ENCODE measurements at places on chromosomes 1 and 21.

DNA sequence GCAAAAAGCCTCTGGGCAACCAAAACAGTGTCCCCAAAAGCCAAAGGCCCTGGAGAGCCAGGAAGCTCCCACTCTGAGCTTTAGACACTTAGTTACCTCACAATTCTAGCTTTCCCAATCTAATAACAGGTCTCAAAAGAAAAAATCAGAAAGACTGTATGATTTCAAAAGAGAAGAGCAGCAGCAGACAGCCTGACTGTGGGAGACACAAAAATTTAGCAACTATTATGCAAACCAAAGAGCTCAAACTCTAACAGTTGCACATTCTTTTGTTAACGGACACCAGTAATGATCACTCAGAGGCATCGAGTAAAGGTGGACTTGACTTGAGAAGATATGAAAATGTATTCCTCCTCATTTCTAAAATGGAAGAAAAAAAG is 160.1 kb downstream of the SLC45A1 start:
- H3K4me3 ChIP-seq: no peak overlapping the region
- H3K27ac ChIP-seq: no peak overlapping the region
- H3K36me3 ChIP-seq: no peaks in the 10 kb centered on the region
- H3K4me1 ChIP-seq: no peaks in the 10 kb centered on the region

DNA sequence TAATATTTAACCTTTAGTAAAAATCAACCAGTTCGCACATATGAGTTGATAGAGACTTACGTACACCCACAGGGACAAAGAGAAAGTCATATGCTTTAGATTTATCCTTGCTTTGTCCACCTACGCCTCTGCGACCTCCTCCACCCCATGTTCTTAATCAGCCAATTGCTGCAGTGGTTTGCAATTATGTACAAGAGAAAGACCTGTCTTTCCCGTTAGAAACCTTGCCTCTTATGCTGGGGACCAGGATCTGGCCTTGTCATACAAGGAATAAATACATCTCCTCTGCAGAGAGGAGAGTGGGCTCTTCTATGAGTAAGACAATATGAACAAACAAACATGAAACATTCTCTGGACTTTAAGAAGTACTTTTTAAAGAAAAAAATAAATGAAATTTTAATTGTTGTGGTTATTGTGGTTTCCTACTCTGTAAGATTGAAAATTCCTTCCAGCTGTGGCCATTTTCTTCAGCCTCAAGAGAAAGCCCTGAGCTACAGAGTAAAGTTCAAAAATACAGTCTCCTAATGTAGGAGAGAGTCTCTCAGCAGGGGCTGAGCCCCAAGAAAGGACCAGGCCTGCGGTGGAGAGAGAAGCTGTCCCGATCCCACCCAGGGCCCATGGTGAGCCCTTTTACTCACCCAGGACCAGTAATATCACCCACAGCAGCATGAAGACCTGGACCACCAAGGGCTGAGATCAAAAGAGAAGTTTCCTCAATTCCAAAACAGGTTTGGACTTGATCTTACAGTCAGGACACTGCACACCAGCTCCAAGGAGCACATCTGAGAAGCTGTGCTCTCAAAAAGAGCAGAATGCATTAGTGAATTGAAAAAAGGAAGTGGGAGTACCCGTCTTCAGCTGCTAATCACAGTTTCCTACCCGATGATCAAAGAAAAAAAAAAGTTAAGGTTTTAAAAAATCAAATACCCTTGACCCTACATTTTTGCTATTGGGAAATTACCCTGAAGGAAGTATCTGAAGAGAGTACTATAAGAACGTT is at the start of gene FCRL5:
Gene FCRL5, minus strand, starts transcription at position 822 of the 1,000 bp plus-strand sequence. Its CDS starts 153 bp downstream, at position 669.
- no peak within 1 kb of the TSS for H3K4me3 ChIP-seq
- H3K4me1 ChIP-seq: no peaks in the 10 kb centered on the region
- H3K27me3 ChIP-seq: no peaks in the 10 kb centered on the region
- H3K36me3 ChIP-seq: no peaks in the 10 kb centered on the region

DNA sequence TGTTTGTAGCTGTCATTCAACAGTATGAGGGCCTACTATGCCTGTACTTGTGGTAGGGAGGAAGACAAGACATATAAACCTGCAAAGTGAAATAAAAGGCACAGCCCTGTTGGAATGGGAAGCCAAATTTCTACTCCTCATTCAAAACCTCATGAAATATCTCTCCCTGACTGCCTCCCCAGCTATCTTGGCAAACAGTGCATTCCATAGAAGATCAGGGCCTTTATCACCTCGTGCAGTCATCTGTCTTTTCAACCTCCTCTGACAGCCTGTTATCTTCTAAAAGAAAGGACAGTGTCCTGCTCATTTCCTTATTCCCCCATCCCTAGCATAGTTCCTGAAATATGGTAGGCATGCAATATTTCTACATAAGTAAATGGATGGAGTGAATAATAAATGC is 71.0 kb downstream of the SH3GLB1 start:
- H3K27me3 ChIP-seq: no peaks in the 10 kb centered on the region
- no peak for DNase-seq
- H3K27ac ChIP-seq: no peak overlapping the region
- H3K36me3 ChIP-seq: no peaks in the 10 kb centered on the region

DNA sequence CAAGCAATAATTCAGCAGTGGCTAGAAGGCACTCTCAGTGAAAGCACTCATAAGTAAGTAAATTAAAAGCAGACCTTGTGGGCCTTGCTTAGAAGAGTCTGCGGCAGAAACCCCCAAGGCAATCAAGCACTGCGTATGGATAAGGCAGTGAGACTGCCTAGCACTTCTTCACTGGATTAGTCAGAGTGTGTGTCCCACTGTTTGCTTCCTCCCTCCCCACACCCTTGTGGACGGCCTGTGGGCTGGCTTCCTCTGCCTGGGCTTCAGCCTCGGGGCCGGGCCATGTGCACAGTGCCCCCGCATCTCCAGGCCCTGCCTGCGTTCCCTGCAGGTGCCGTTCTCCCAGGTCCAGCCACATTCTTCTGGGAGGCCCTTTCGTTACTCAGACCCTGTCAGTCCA is 23.8 kb downstream of the AGT start:
- H3K4me1 ChIP-seq: no peaks in the 10 kb centered on the region
- DNase-seq: no peak
- H3K27ac ChIP-seq: no peak overlapping the region
- H3K27me3 ChIP-seq: no peaks in the 10 kb centered on the region
- peaks cover 9% of the 10 kb centered on the region for H3K36me3 ChIP-seq

GRCh38 chr1:6245869-6246496 is 2.0 kb downstream of the HES3 start:
- peaks cover 10% of the 10 kb centered on the region for H3K4me1 ChIP-seq
- no peak overlapping the region for H3K4me3 ChIP-seq

DNA sequence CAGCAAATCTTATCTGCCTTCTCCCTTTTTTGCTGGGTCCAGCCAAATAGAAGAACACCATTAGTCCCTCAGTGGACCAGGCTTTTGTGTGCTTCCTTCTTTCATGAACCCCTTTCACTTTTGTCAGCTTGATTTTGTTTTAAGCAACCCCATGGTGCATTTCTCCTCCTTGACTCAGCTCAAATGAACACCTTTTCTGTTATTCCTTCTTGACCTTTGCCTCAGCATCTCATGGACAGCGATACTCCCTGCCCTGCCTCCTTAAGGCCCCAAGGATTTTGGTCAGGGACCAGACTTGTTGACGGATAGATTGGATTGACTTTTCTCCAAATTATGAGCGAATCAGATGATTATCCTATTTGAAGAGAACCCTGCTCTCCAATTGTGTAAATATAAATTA is 356.6 kb upstream of the USP24 start:
- H3K27ac ChIP-seq: no peak overlapping the region
- no peak overlapping the region for H3K4me3 ChIP-seq
- no peaks in the 10 kb centered on the region for H3K27me3 ChIP-seq
- no peaks in the 10 kb centered on the region for H3K4me1 ChIP-seq

- no peaks in the 10 kb centered on the region for H3K36me3 ChIP-seq
- no peaks in the 10 kb centered on the region for H3K27me3 ChIP-seq
- no peak for DNase-seq
- peak overlapping the region; percentile 12 for H3K4me3 ChIP-seq
- no peak overlapping the region for H3K27ac ChIP-seq
Measured at GRCh38 chr1:171805395-171806115, 24.1 kb downstream of the METTL13 start.

GRCh38 chr1:39488012-39488545 is 3.4 kb upstream of the BMP8A start:
- H3K4me3 ChIP-seq: no peak overlapping the region
- no peaks in the 10 kb centered on the region for H3K27me3 ChIP-seq

DNA sequence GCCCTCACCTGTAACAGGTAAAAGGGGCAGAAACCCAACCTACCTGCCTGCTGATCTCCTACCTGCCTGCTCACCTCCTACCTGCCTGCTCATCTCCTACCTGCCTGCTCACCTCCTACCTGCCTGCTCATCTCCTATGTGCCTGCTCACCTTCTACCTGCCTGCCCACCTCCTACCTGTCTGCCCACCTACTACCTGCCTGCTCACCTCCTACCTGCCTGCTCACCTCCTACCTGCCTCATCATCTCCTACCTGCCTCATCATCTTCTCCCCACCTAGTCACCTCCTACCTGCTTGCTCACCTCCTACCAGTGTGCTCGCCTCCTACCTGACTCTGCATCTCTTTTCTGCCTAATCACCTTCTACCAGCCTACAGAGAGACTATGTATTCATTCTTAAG is 452.9 kb downstream of the MATN1 start:
- no peak overlapping the region for H3K4me3 ChIP-seq
- DNase-seq: no peak
- H3K4me1 ChIP-seq: no peaks in the 10 kb centered on the region
- H3K36me3 ChIP-seq: no peaks in the 10 kb centered on the region

GRCh38 chr21:26461500-26461899 is 111.6 kb downstream of the CYYR1 start:
- no peaks in the 10 kb centered on the region for H3K4me1 ChIP-seq
- no peak overlapping the region for H3K27ac ChIP-seq
- no peaks in the 10 kb centered on the region for H3K27me3 ChIP-seq
- no peaks in the 10 kb centered on the region for H3K36me3 ChIP-seq
- H3K4me3 ChIP-seq: no peak overlapping the region
- DNase-seq: no peak

GRCh38 chr1:160971618-160972056 is 17.0 kb upstream of the ITLN2 start:
- no peaks in the 10 kb centered on the region for H3K4me1 ChIP-seq
- H3K27me3 ChIP-seq: no peaks in the 10 kb centered on the region
- no peak overlapping the region for H3K4me3 ChIP-seq
- no peaks in the 10 kb centered on the region for H3K36me3 ChIP-seq
- no peak overlapping the region for H3K27ac ChIP-seq

DNA sequence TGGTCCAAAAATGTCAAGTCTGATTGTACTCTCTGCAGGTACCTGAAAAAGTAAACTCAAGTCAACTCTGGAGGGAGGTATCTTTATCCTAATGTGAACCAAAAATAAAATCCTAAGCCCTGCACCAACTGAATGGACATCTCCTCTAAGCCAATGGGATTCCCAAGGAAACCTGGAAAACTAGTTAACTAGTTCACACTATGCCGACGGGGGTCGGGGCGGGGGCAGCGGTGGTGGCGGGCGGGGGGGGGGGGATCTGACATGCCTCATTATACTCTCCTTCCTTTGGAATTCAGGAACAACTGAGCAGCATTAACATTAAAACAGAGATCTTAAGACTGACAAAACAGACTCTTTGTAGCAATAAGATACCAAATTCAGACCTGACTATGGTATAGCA is 452.6 kb upstream of the CAMK1G start:
- DNase-seq: no peak
- H3K27ac ChIP-seq: no peak overlapping the region
- no peaks in the 10 kb centered on the region for H3K36me3 ChIP-seq
- H3K4me3 ChIP-seq: no peak overlapping the region
- no peaks in the 10 kb centered on the region for H3K27me3 ChIP-seq
- H3K4me1 ChIP-seq: no peaks in the 10 kb centered on the region

GRCh38 chr1:51520700-51521248 is 1.7 kb upstream of the EPS15 start:
- no peak overlapping the region for H3K27ac ChIP-seq
- no peaks in the 10 kb centered on the region for H3K36me3 ChIP-seq
- H3K4me1 ChIP-seq: no peaks in the 10 kb centered on the region
- no peak overlapping the region for H3K4me3 ChIP-seq

DNA sequence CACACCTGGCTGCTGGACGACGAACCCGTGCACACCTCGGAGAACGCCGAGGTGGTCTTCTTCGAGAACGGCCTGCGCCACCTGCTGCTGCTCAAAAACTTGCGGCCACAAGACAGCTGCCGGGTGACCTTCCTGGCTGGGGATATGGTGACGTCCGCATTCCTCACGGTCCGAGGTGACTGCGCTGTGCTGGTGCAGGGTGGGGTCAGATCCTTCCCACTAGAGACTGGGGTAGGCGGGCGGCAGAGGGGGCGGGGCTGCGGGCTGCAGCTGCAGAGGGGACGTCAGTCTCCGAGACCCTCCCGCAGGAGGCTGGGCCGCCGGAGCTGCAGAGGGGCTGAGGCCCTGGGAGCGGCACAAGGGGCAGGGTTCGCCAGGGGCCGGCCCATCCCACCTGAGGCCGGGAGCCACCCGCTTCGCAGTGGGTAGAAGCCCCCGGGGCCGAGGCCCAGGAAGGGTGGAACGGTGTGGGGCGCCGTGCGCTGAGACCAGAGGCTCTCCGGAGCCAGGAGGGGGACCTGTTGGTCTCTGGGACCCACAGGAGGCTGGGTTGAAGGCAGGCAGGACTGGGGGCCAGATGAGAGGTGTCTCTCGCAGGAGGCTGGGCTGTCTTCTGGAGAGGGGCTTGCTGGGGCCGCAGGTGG is 90.6 kb downstream of the TRIM11 start:
- H3K27me3 ChIP-seq: no peaks in the 10 kb centered on the region
- no peak overlapping the region for H3K27ac ChIP-seq
- no peaks in the 10 kb centered on the region for H3K4me1 ChIP-seq
- peaks cover 6% of the 10 kb centered on the region for H3K36me3 ChIP-seq

- peaks cover 3% of the 10 kb centered on the region for H3K4me1 ChIP-seq
- no peaks in the 10 kb centered on the region for H3K27me3 ChIP-seq
- no peak overlapping the region for H3K4me3 ChIP-seq
- no peak for DNase-seq
- no peaks in the 10 kb centered on the region for H3K36me3 ChIP-seq
Measured at GRCh38 chr1:39925721-39926342, 24.1 kb upstream of the MYCL start.

- no peaks in the 10 kb centered on the region for H3K27me3 ChIP-seq
- H3K36me3 ChIP-seq: no peaks in the 10 kb centered on the region
- peak overlapping the region; percentile 79 for H3K27ac ChIP-seq
Measured at GRCh38 chr1:14996133-14997050, 157.2 kb upstream of the TMEM51 start.

DNA sequence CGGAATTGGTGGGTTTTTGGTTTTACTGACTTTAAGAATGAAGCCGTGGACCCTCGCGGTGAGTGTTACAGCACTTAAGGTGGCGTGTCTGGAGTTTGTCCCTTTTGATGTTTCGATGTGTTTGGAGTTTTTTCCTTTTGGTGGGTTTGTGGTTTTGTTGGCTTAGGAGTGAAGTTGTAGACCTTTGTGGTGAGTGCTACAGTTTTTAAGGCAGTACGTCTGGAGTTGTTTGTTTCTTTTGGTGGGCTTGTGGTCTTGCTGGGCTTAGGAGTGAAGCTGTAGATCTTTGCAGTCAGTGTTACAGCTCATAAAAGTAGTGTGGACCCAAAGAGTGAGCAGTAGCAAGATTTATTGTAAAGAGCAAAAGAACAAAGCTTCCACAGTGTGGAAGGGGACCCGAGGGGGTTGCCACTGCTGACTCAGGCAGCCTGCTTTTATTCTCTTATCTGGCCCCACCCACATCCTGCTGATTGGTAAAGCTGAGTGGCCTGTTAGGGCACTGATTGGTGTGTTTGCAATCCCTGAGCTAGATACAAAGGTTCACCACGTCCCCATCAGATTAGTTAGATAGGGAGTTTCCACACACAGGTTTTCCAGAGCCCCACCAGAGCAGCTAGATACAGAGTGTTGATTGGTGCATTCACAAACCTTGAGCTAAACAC is 20.9 kb downstream of the HENMT1 start:
- no peaks in the 10 kb centered on the region for H3K4me1 ChIP-seq
- no peak overlapping the region for H3K27ac ChIP-seq
- no peaks in the 10 kb centered on the region for H3K27me3 ChIP-seq
- DNase-seq: no peak
